Right kidney (tissue), 9 donors: ENCODE measurements at places on chromosomes 2 and 18.

GRCh38 chr2:150480241-150480640 is 7.2 kb downstream of the RND3 start:
- DNase-seq: no peak

DNA sequence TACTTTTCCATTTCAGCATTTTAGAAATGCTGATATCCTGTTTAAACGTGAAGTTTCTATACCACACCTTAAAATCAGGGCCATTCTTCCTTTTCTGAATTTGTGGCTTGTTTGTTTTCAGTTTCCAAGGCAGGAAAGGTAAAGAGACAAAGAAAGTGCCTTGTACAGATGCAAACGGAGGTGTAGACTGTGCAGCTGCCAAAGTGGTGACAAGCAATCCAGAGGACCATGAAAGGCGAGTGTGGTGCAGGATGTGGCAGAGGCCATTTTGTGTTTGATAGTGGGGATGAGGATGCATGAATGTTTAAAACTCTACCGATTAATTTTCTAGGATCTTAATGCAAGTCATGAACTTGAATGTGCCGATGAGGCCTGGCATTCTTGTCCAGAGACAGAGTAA is 733 bp downstream of the C2orf74 start:
- DNase-seq: no peak

DNA sequence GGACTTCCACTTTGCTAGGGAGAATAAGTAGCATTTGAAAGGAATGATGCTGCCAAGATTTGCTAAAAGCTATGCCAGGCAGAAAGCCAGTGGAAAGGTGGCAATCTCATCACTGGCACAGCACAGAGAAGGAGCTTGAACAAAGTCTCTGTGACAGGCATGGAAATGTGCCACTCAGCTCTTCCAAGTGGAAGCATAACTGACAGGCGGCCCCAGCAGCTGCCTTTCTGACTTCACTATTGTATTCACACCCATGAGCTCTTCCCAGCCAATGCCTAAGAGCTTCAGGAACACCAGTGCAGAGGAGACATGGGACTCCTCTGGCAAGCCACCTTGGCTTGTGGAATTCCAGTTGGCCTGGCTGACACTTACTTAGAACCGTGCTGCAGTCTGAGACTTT is 134.6 kb upstream of the REG3G start:
- no peak for DNase-seq

- no peak for DNase-seq
Observed at GRCh38 chr18:74084184-74084855, 63.3 kb downstream of the FBXO15 start.

DNA sequence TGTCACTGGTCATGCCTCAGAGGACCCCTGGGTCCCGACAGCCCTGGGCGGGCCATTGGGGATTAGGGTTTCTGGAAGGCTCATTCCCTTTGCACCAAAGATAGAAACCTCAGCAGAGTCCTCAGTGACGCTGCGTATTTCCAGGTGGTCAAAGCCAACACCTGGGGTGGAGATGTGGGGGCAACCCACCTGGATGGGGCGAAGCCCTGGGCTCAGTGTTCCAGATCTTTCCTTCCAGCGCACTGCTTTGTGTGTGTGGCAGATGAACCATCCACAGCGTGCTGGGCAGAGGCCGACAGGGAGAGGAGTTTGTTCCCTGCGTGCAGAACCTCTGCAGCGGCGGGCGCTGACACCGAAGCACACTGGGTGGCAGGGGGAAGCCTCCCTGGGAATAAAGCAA is 143.9 kb downstream of the CTIF start:
- DNase-seq: no peak

GRCh38 chr2:224155896-224156295 is 116.8 kb upstream of the SERPINE2 start:
- DNase-seq: no peak

DNA sequence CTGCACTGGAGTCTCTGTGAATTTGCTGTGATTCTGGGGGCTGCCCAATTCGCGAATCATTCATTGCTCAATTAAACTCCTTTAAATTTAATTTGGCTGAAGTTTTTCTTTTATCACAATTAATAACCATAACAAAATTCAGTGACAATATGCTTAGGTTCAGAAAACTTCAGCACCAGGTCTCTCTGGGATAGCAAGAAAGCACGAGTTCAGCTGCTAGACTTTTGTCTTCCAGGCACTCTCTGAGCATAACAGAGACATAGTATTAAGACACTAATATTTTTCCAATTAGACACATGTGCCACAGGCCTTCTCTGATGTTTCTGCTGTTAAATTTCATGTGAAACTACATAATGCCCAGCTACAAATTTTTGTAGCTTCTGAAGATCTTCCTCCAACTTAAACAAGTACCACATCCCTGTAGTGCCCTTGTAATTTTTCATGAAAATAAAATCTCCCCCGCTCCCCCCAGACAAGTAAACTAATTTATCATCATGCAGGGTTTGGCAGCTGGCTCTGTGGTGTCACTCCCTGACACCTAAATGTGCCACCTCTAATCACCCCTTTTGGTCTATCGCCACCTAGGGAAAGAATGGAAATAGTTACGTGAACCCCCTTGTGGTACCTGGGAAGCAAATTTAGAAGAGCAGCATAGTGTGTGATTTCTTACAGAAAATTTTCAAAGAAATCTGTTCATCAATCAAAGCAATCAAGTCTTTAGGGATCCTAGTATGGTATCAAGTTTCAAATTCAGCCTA is 94.1 kb downstream of the CSRNP3 start:
- DNase-seq: no peak

- no peak for DNase-seq
Observed at GRCh38 chr18:52499644-52500043, 159.6 kb downstream of the DCC start.

- DNase-seq: no peak
Observed at GRCh38 chr2:26340831-26341230, 5.1 kb upstream of the SELENOI start.

GRCh38 chr2:109339519-109339966 is 210.5 kb downstream of the SH3RF3 start:
- DNase-seq: no peak

DNA sequence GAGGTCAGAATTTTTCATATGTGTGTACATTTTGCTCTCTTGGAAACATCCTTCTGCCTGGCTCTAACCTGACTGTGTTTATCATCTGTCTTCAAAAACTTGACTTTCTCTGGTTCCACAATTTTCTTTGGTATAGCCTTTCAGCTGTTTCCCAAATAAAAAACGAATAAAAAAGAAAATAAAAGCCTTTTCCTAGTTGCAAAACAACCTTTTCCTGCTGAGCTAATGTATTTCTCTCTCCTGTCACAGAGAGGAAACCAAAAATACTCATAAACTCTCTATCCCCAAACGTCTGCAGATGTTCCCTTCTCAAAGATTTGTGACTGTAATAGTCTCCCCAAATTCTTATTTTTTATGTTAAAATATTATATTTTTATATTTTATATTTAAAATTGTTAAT is 505.3 kb upstream of the SLC39A10 start:
- DNase-seq: no peak

DNA sequence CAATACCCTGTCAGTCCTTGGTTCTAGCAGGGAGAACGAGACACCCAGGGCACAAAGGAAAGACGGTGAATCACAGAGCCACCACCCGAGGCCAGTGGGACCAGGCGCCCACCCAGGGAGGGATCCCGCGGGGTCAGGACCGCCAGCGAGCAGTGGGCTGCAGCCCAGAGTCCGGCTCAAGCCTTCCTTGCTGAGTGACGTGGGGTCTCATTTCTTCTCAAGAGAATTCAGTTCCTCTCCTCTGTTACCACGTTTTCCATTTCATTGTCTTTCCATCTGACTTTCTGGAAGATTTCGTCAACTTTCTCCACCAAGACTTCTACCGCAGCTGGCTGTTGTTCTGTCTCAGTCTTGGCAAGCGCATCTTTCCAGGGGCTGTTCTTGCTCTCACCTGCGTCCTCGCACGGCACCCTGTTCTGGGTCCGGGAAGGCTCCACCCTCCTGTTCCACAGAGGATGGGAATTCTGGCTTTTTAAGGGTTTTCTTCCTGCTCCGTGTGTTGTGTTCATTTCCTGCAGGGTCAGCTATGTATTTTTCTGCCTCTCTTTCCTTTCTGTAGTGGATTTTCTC is 248.6 kb downstream of the NDUFA10 start:
- no peak for DNase-seq

DNA sequence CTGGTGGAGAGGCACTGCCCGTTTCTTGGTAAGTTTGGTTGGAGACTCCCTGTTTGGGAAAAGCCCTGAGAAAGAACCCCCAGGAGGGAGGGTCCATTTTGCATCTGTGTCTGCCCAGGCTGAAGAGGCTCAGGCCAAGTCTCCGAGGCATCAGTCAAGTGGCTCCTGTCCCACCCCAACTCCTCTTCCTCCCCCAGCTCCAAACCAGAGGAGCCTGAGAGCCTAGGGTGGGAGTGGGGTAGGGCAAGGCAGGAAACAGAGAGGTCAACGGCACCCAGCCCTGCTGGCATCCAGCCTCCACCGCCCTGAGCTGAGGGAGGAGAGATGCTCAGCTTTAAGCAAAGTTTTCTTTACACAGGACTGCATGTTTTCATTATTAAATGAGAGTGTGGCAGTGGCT is 38.2 kb downstream of the CYP27C1 start:
- no peak for DNase-seq

- no peak for DNase-seq
Observed at GRCh38 chr2:45261746-45262145, 252.5 kb upstream of the SIX2 start.

- DNase-seq: no peak
Observed at GRCh38 chr18:4360221-4360715, 94.8 kb downstream of the DLGAP1 start.

DNA sequence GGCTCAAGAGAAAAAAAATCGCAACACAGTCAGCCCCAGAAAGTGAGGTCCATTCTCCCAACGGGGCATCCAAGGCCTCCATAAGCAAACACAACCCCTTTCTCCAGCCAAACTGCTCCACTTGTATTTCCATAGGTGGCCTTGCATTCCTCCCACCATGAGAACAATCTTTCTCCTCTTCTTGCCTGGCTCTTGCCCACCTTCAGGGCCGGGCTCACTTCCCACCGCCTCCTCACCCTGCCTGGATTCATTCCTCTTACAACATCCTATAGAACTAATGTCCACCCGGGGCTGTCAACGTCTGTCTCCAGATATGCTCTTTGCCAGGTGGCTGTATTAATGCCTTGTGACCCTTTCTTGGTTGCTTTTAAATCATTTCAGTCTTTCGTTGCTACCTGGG is 124.5 kb downstream of the SMAD7 start:
- DNase-seq: no peak

- no peak for DNase-seq
Observed at GRCh38 chr2:232478571-232479340, 8.9 kb downstream of the ECEL1 start.

DNA sequence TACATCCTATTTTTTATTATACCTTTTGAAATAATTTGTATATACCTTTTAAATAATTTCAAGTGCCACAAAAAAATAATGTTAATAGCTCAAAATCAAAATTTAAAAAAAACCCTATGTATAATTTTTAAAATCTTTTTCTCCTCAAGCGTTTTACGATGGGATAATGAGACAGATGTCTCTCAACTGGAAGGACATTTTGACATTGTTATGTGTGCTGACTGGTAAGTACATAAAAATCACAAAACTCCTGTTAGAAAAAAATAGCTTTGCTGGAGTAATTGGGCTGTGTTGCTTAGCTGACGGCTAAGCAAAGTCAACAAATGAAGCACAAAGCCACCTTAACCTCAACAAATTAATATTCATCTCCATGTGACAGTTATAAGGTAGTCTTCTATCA is 198.0 kb upstream of the SIX3 start:
- no peak for DNase-seq

DNA sequence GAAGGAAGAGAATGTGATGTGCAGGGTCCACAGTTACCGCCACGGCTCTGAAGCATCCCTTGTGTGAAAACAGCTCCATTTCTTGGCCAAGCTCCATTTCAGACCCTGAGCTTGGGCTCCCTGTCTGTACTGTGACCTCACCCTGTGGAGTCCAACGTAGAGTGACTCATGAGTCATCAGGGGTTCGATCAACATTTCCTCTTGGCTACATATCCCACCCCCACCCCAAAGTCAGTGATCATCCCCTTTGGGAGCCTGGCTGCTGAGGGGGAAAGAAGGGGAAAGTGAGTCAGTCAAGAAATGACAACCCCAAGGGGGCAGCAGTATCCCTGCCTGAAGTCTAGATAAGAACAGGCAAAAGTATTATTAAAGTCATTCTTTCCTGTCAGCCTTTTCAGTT is 62.2 kb downstream of the PAPOLG start:
- DNase-seq: no peak

DNA sequence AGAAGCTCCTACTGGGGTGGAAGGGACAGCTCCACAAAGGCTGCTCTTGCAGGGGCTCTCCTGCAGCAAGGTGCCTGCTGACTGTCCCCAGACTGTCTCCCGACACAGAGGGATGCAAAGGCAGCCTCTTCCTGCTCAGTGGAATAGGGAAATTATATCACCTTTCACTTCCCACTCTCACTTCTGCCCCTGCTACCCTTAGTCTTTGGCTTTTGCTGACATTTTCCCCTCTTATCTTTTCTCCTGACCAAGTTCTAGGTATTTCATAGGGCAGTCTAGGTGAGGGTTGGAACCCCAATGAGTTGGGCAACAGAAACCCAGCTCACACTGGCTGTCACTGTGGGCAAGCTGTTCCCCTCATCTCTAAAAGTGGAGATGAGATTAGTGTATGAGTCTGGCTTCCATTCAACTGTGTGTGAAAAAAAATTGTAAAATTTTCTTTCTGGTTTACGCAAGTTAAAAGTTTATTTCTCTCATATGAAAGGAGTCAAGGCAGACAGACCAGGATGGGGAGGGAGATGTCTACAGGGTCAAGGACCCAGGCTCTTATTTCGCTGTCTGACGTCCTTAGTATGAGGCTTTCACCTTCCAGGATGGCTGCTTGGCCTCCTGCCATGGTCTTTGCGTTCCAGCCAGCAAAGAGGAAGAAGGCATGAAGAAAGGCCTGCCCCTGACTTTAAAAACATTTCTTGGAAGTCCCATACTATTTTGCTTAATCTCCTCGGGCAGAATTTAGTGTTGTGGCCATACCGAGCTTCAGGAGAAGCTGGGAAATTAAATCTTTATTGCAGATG is 7.5 kb upstream of the MOCOS start:
- no peak for DNase-seq

- no peak for DNase-seq
Observed at GRCh38 chr18:36181898-36182506, 5.3 kb upstream of the MOCOS start.

DNA sequence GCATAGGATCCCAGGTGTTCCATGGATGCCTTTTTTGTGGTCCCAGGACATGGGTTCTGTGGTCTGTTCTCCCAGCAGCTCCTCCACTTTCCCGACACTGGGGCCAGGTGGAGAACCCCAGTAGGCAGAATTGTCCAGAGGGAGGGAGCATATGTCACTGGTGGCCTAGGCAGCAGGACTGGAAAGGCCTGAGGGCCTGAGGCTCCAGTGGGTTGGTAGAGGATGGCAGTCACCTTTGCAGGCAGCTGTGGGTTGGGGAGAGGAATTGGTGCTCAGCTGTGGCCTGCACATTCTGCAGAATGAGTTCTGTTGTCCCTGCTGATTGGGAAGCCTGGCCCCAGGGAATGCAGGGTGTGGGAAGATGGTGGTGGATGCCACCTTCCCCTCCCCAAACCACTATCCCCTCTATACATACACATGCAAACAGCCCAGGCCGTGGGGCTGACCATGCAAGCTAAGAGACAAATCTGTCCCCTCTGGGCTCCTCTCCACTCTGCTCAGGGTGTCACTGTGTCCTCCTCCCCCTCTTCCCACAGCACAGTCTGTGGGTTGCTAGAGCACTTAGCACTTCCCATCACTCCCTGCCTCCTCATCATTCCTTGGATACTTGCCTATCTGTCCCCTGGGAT is 11.4 kb downstream of the CTIF start:
- no peak for DNase-seq
